CD4-positive, alpha-beta T cell treated with Interleukin-1 beta for 1 hour (primary cell): ENCODE measurements at places on chromosomes 12 and 14.

DNA sequence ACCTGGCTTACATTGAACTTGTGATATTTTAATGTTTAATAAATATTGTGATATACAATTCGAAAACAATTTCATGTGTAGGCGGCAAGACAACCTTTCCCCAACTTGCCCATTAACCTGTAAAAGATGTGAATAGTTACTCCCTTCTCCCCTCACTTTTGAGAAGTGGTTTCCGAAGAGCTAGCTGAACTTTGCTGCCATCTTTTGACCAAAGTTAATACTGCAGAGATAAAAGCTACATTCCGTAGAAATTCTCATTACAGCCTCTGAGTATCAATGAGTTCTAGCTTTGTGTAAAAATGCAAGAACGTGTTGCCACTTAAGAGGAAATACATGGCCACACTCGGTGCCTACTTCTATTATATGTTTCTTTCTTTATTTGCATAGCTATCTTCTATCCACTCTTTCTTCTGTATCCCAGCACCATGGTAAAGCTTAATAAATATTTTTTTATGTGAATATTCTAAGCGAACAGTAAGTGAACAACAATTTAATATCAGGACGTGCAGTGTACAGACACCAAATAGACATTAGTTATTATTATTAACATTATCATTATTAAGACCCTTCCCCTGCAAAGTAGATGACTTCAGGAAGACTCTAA, 105.1 kb upstream of the TMEM260 start:
- peak; percentile 52 for DNase-seq

GRCh38 chr12:89826468-89826867, 117.8 kb upstream of the ATP2B1 start:
- no peak for DNase-seq

GRCh38 chr12:39930101-39930500, 175.8 kb downstream of the SLC2A13 start:
- DNase-seq: no peak

DNA sequence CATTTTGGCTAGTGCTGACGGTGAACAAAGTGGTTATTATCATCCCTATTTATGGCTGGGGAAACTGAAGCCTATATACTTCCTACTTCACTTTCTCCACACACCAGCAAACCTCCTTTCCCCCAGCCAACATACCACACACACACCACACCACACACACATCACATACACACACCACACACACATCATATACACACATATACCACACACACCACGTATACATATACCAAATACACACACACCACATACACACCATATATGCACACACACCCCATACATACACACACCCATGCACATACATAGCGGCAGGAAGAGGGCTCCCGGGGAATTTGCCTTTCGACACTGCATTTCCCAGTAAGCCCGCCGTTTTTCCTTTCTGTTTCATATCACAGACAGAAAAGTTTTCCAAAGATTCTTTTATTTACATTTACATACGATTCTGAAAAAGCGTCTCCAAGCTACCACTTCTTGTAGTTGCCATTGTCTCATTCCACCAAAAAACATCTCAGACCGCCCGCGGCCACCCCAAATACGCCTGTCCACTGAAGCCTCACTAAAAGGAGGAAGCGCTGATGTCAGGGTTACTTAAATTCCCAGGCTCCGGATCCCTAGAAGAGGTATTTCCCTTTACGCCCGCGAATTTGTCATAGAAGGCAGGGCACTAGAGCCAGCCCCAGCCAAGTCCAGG, 823 bp upstream of the RAB5B start:
- peak; percentile 26 for DNase-seq

GRCh38 chr12:124422570-124423523, 128.0 kb downstream of the RFLNA start:
- no peak for DNase-seq

GRCh38 chr12:52045794-52046199, 5.4 kb upstream of the NR4A1 start:
- DNase-seq: peak; percentile 71

DNA sequence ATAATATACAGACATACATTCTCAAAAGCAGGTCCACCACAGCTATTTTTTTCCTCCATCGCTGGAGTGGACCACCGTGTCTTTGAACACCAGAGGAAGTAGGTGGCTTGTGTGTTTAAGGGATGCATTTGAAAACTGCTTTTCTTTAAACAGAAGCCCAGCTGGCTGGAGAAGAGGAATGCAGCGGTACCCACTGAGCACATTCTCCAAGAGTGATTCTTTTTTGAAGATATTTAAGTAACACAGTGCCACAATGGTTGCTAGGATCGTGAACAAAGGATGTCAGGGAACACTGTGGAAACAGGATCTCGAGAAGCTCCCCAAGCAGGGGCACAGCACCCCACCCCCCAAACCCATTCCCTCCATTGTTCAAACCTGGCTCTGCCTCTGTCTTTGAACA, 286.6 kb upstream of the PWP1 start:
- no peak for DNase-seq

DNA sequence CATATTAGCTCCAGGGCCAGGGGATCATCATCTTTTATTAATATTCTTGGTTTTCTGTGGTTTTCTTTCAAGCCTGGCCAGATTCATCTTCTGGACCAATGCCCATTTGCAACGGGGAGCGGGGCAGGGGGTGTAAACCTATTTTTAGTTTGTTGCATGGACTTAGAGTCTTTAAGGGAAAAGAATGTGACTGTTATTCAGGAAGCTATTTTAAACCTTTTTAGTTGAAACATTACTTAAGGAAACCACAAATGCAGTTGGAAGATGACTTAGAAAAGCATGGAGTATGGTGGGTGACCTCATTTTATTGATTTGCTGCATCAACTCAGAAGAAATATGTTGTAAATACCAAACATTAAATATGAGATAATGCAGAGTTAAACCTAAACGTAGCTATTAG, 368.4 kb upstream of the E2F7 start:
- DNase-seq: no peak

GRCh38 chr14:92154283-92154942, 32.6 kb downstream of the CPSF2 start:
- no peak for DNase-seq

DNA sequence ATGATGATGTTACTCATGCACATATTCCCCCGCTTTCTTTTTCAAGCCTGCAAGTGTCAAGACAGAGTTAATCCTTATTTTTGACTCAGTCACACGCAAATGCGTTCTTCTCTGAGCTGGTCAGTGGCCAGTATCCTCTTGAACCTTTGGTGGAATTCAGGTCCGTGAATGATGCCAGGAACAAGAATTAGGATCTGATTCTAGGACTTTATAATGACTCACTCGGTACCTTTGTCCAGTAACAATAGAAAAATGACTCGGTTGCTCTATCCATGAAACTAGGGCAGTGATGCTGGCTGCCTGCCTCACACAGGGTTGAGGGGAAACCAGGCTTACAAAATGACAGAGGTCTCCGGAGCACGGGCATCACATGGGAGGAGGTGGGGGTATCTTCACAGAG, 185.8 kb upstream of the NUDT4 start:
- DNase-seq: no peak

DNA sequence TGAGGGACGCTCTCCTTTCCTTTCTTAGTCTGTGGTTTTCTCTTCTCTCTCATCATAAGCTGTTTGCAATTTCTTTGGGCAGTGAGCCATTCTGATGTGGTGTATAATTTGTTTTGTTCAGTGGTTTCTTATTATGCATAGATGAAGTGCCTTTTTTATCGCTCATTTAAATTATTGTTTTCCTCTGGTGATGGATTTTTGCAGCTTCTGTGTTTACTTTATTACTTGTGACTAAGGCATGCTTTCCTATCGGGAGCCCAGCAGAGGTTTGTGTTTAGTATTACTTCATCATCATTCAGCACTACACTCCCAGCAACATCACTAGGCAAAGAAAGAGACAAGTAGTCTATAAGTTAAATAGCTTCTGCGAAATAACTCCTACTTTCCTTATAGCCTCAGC, 586.6 kb upstream of the NOVA1 start:
- DNase-seq: no peak

- DNase-seq: no peak
Measured at GRCh38 chr12:24773996-24774395, 174.9 kb downstream of the BCAT1 start.

DNA sequence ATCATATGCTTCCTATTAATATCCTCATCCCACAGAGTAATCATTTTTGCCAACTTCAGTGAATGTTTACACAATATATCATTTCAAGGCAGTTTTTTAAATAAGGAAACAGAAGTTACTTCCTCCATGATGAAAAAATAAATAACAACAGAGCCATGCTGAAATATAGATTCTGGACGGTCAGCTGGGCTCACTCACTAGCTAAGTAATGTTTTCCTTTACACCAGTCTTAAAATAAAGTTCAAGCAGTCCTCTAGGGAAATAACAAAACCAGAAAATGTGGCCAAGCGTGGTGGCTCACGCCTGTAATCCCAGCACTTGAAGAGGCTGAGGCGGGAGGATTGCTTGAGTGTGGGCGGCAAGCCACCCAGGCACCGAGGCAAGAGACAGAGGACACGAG, 28.7 kb downstream of the AICDA start:
- no peak for DNase-seq

DNA sequence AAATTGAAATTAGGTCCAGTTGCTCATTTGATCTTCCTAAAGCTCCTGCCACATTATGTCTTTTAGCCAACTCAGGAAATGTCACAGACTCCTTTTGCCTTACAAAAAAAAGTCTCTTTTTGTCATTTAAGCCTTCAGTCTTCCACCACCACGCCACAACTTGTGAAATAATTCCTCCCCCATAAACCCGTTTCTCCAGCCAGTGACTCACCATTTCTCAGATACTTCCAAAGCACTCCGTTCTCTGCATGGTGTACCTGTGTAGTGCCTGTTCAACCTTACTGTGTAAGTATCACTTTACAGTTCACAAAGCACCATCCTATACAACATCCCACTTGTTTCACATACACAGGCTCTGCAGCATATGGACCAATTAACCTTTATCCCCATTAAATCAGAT, 139.5 kb upstream of the AEBP2 start:
- no peak for DNase-seq

- no peak for DNase-seq
Measured at GRCh38 chr12:107368586-107368985, 275.2 kb upstream of the CRY1 start.
